ENCODE measurements at places on chromosomes 3 and 15.

- DNase-seq, result no peak
Observed at GRCh38 chr3:66609660-66610561, 109.1 kb upstream of the LRIG1 start.

GRCh38 chr3:88661433-88661824 lies 446.0 kb upstream of the EPHA3 start:
- DNase-seq, result no peak

GRCh38 chr3:146539315-146539714 lies 5.1 kb downstream of the PLSCR1 start:
- DNase-seq, result no peak

DNA sequence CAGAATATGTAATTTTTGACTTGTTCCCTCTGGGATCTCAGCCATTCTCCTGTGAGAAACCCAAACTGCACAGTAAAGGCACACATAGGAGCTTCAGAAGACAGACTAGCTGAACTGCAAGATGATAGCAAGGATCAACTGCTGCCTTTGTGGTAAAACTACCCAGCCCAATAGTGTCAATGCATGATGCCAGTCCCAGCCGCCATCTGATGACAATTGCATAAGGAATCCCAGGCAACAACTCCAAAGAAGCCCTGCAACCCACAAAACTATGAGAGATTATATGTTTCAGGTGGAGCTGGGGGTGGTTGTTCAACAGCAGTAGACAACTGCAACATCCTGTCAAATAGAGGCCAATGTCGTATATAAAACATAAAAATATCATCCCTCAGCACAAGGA lies 192.4 kb upstream of the ARPP21 start:
- no peak for DNase-seq

DNA sequence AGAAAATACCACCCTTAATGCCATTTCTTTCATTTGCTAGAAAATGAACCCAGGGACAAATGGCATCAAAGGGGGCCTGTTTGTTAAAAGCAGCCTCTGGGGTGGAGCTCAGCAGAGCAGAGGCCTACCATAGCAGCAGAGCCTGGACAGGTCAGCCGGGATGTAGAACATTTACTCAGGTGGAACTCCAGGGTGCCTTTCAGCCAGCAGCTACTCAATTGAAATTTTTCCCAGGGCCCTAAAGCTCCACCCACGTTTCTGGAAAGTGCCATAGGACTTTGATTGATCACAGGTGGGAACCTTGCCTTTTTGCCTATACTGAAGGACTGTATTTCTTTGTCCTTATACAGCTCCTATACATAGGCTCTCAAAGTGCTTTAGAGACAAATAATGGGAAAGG lies 74.5 kb upstream of the C15orf61 start:
- no peak for DNase-seq

DNA sequence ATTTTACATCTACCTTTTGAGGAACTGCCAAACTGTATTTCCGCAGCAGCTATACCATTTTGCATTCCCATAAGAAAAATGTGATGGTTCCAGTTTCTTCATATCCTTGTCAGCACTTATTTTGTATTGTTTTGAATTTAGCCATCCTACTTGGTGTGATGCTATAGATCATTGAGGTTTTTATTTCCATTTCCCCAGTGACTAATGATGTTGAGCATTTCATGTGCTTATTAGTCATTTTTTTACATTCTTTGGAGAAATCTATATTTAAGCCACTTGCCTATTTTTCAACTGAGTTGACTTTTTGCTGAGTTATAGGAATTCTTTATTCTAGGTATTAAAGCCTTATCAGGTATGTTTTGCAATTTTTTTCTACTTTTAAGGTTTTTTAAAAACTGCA lies 347.6 kb upstream of the RARB start:
- DNase-seq, result no peak

GRCh38 chr15:65194826-65195547 lies 9.8 kb upstream of the CLPX start:
- DNase-seq, result no peak

DNA sequence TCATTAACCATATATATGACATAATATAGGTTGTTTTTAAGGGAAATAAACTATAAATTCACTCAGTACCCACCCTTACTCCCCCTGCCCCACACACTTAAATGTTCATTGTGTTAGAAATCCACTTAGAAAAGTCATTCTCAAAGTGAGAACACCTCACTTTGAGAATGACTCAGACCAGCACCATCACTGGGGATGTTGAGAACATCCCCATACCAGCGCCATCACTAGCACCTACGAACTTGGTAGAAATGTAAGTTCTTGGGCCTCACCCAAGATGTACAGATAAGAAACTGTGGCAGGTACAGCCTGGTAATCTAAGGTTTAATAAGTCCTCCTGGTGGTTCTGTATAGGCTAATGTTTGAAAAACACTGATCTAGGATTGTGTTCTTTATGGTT lies 362.6 kb downstream of the LPP start:
- DNase-seq, result no peak

DNA sequence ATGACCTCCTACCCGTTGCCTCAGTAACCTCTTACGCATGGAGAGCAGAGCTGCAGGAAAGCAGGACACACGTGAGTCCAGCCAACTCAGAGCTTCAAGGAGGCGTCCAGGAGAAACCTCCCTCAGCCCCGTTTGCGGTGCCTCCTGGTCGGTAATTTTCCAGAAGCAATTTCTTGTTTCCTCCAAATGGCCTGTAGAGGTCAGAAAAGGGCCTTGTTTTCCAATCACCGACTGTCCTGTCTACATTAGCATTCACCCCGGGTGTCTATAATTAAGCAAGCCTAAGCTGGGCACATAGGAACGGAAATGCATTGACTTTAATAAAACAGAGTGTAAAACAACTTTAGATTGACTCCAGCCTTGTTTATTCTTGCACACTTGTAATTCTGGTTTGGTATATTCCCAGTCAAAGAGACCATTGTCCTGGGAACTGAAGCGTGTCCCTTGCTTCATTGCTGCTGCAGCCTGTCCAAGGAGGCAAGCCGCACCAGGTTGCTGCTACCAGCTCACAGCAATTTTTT lies 836.2 kb downstream of the AGBL1 start:
- DNase-seq, result no peak

DNA sequence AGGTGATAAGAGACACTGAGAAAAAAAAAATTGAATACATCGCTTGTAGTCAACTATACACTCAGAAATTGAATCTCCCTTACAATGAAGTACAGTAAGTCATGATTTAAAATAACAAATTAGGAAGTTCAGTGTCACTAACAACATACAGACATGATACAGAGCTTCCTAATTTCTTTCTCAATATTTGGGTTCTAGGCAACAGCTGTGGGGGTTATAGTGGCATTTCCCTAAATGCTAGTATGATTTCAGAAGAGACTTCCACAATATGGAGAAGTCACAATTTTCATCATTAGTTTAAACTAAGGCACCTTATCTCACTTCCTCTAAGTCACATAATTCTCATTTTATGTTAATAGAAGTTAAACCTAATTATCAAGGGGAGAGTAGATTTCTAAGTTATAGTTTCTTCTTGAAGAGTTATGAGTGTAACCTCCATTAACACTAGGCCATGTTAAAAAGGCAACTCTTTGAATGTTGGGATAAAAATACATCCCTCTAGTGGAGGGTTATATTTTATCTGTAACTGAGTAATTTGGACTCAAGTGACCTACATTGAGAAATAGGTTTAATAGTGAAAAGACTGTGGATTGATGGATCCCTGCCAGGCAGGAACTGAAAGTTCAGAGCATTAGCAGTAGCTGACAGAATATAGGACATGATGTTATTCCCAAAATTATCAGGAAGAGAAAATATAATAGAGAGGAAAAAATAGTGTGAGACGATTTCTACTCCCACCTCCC lies 286.0 kb upstream of the SUCLG2 start:
- DNase-seq, result no peak

DNA sequence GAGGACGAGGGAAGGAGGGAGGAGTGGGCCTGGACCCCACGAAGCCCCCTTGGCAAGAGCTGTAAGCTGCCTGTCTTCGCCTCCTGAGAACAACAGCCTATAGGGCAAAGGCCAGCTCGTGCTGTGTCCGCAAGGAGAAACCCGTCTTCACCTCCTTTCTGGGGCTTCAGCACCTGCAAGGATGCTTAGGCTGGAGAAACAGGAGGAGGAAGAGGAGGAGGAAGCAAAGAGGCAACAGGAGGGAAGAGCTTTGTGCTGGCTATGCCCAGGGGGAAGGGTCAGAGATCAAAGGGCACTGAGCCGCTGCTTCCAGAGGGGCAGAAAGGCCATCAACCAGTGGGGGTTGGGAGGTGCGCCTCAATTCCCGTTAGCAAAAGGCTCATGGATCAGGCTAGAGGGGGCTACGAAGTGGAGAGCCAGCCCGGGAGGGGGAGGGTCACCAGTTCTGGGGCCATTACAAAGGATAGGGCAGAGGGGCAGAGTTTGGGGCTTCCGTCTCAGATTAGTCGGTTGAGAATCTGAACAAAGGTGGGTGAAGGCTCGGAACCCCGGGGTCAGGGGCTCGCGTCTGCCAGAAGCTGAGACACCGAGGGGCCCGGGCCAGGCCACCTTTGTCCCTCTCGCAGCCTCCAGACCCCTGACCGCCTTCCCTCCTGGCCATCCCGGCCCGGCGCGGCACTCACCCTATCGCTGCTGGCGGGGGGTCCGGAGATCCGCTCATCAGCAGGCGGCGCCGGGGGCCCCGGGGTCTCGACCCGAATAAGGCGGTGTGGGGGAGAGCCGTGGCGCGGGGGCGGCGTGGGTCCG lies 792 bp downstream of the SHF start:
- DNase-seq, result no peak
